ENCODE measurements at places on chromosomes 12 and 14. TPM values are rescaled to one million over a fixed set of nuclear protein-coding genes. Genes with fewer than 3 reads are reported as not detected.

The CYP46A1 gene
- not detected for total RNA-seq

The ERGIC2 gene
- 43.7 TPM for total RNA-seq

The SERPINA9 gene
- 0.40 TPM for total RNA-seq

The PPP2R5E gene
- 44.8 TPM for total RNA-seq

The EML5 gene
- 3.8 TPM for total RNA-seq

The KRT77 gene
- total RNA-seq = not detected

GRCh38 chr14:75088566-75089373, 19.3 kb downstream of the ZC2HC1C start:
- H3K4me1 ChIP-seq = no peaks in the 10 kb centered on the region
- no peaks in the 10 kb centered on the region for H3K27me3 ChIP-seq

GRCh38 chr14:99884834-99885648, 91.8 kb downstream of the EML1 start:
- H3K27me3 ChIP-seq = peaks cover 18% of the 10 kb centered on the region
- H3K4me3 ChIP-seq = no peak overlapping the region
- H3K27ac ChIP-seq = no peak overlapping the region
- no peak for DNase-seq
- no peaks in the 10 kb centered on the region for H3K4me1 ChIP-seq

GRCh38 chr12:52903855-52904508, 894 bp downstream of the KRT8 start:
- peak overlapping the region; percentile 36 for H3K27ac ChIP-seq
- peak; percentile 34 for DNase-seq
- peaks cover 29% of the 10 kb centered on the region for H3K27me3 ChIP-seq
- H3K4me3 ChIP-seq = peak overlapping the region; percentile 76
- peaks cover 8% of the 10 kb centered on the region for H3K4me1 ChIP-seq

DNA sequence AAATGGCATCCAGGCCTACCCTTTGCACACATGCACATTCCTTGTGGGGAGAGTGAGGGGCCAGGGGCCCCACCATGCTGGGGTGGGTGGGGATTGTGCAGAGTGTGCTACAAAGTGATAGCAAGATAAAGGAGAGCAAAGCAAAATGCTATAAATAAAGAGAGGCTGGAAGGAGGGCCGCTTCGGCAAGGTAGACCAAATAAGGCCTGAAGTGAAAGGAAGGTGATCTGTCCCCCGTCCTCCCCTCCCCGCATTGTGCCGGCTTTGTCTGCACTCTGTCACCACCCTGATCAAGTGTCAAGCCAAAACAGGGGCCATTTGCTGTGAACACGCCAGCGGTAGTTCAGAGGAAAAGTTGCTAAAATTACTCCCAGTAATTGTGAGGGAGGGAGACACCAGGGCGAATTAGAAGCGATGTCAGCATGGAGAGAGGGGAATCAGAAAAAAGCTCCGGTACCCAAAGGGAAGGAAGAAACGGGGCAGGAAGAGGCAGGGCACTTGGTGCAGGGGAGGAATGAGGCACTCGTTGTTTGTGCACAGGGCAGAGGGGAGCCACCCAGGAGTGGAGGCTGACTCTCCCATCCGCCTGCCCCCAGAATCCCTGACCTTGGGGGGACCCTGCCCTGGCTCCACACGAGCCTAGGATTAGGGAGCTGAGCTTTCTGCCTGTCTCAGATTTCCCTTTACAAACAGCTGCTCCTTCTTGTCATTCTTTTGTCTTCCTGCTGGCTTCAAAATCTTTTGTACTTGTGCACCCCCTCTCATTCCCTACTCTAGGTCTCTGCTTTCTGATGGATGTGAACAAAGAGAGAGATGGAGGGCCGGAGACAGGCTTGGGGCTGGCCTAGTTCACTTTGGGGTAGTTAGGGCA, 2.9 kb upstream of the MYH7 start:
- no peaks in the 10 kb centered on the region for H3K4me1 ChIP-seq
- DNase-seq = no peak
- no peak overlapping the region for H3K27ac ChIP-seq
- peaks cover 26% of the 10 kb centered on the region for H3K27me3 ChIP-seq

DNA sequence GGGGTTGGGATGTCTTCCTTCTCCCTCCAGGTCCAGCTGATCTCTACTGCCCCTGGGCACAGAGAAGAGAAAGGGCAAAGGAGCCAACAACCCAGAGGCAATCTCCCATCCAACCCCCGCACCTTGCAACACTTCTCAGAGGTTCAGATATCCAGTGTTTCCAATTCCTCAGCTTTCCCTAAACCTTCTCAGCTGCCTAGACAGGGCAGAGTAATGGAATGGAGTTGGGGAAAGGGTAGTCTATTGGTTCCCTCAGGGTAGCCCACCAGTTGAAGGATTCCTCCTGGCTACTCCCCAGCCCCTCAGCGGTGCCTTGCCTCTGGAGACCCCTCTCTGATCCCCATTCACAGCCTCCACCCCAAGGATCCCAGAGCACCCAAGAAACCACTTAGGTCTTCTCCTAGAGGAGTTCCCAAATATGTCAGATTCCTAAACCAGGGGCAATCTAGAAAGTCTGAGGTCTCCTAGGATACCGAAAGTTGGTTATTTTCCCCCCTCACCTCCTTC, 537 bp downstream of the NFE2 start:
- peak overlapping the region; percentile 53 for H3K4me3 ChIP-seq
- H3K36me3 ChIP-seq = no peaks in the 10 kb centered on the region
- H3K27me3 ChIP-seq = peaks cover 47% of the 10 kb centered on the region
- H3K4me1 ChIP-seq = peaks cover 41% of the 10 kb centered on the region
- no peak overlapping the region for H3K27ac ChIP-seq

DNA sequence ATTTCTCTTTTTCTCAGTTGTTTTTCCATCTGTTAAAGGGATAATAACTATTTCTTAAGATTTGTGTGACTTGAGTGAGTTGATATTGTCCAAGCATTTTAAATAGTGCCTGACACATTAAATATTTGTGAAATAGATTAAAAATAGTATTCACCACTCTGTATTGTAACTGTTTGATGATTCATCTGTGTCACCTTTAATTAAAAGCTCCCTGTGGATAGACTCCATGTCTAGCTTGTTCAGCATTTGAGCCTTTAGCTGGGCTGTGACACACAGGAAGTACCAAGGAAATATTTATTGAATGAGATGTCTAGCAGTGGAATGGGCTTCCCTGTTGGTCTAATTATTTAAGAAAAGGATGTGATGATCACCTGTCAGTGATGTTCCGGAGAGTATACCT, 1.8 kb upstream of the GLIPR1L2 start:
- H3K36me3 ChIP-seq = peaks cover 4% of the 10 kb centered on the region
- no peak for DNase-seq
- H3K27ac ChIP-seq = peak overlapping the region; percentile 42
- H3K4me1 ChIP-seq = peaks cover 38% of the 10 kb centered on the region
- no peak overlapping the region for H3K4me3 ChIP-seq

DNA sequence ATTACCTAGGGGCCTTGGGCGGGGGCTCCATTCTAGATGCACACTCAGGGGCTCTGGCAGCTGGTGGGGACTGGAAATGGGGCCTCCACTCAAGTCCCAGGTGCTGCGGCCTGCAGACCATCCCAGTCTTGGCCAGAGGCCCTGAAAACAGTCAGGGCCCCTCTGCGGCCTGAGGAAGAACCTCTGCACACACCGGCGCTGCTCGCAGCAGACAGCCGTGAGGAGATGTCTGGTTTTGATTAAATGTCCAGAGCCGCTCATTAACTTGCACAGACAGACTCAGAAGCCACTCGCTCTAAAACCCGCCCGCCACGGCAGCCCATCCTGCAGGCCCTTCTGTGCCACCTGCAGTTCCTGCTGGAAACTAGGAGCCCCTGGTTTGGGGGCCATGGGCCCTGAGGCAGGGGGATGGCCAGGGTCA, 36.4 kb upstream of the NCOR2 start:
- H3K27me3 ChIP-seq = peaks cover 10% of the 10 kb centered on the region
- no peak overlapping the region for H3K4me3 ChIP-seq

DNA sequence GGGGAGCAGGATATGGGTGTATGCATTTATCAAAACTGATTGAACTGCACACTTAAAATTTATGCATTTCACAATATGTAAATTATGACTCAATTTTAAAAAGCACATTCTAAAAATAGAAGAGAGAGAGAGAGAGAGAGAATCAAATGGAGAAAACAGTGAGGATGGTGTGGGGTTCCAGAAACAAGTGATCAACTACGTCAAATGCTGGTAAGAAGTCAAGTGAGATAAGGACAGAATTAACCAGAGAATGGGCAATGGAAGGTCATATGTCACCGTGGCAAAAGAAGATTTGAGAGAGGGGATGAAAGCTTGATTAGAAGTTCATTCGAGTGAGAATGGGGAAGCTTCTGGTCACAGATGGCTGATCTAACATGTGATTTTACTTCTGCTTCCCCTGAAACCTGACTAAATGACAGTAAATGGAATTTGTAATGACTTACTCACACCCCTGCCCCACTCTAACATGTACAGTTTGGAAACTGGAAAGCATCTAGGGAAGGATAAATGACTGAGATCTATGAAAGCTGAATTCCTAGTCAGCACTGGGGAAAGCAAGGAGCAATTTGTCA, 276.5 kb upstream of the AMIGO2 start:
- H3K4me3 ChIP-seq = peak overlapping the region; percentile 51
- peaks cover 38% of the 10 kb centered on the region for H3K36me3 ChIP-seq

- no peaks in the 10 kb centered on the region for H3K36me3 ChIP-seq
- H3K27ac ChIP-seq = no peak overlapping the region
- DNase-seq = no peak
- H3K4me3 ChIP-seq = no peak overlapping the region
- H3K4me1 ChIP-seq = no peaks in the 10 kb centered on the region
Measured at GRCh38 chr14:68956724-68957123, 22.4 kb downstream of the ACTN1 start.

DNA sequence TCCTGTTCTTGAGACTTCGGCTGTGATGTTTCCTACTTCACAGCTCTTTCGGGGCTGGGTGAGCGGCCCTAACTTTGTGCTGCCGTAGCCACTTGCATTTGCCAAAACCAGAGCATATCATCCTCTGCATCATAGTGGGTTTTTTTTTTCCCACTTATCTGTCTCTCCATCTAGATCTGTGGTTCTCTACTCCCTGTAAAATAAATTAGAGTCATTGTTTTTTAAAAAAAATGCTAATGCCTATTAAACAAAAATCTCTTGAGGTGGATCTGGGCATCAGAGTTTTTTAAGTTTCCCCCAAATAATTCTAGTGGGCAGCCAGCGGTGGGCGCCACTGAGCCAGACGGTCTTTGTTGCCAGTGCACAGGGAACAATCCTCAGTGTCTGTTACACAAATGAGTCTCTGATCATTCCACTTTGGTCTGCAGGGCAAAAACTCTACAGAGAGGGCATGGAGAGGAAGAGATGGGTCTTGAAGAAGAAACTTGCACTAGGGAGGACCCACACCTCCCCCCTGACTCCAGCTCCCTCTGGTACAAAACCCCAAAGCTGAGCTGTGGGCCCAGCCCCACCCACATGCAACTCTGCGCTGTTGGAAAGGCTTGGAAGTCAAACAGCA, 62.4 kb upstream of the BCL2L14 start:
- no peaks in the 10 kb centered on the region for H3K36me3 ChIP-seq
- H3K27me3 ChIP-seq = no peaks in the 10 kb centered on the region
- DNase-seq = no peak
- H3K27ac ChIP-seq = no peak overlapping the region
- H3K4me3 ChIP-seq = no peak overlapping the region

DNA sequence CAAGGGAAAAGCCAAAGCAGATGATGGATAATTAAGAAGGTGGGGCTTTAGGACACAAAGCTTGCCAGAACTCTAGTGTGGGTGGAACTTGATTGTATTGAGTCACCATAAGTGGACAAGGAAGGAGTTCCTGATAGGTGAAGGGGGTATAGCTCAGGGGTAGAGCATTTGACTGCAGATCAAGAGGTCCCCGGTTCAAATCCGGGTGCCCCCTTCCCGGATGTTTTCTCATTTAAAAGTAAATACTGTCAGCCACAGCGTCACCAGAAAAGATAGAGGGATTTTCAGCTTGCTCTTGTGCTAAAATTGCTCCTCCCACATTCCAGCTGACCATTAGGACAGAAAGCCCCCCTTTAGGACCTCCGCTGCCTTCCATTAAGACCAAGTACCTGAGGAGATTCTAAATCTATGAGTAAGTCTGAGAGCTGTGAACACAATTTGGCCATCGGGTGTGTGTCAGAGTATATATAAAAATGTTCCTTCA, 36.6 kb downstream of the DCAF4 start:
- peaks cover 70% of the 10 kb centered on the region for H3K36me3 ChIP-seq
- H3K27me3 ChIP-seq = no peaks in the 10 kb centered on the region
- H3K4me1 ChIP-seq = no peaks in the 10 kb centered on the region
